ENCODE measurements at places on chromosomes 11 and 22.

DNA sequence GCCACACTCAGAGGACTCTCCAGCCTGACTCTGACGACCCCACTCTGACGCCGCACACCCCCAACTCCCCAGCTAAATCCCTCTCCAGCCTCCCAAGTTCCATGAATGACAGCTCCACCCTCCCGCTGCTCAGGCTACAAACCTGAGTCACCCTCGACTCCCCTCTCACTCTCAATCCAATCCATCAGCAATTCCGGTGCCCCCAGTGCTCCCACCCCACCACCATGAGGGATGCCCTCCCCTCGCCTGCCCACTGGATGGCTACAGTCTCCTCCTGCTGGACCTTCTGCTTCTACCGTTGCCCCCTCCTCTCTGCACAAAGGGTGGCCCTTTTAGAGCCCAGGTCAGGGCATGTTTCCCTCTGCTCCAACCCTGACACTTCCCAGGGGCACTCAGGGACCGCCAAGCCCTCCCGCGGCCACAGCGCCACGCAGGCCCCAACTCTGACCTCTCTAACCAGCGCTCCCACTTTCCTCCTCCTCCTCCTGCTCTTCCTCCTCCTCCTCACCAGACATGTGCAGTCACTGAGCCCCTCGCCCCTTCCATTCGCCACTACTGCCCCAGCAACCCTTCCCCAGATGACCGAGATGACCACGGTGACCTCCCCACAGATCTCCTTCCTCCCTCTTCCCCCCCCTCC is 69.5 kb upstream of the NUP50 start:
- no peak for DNase-seq

- DNase-seq, result no peak
These were observed 509.8 kb upstream of the RAG2 start for GRCh38 chr11:37107831-37108230.

DNA sequence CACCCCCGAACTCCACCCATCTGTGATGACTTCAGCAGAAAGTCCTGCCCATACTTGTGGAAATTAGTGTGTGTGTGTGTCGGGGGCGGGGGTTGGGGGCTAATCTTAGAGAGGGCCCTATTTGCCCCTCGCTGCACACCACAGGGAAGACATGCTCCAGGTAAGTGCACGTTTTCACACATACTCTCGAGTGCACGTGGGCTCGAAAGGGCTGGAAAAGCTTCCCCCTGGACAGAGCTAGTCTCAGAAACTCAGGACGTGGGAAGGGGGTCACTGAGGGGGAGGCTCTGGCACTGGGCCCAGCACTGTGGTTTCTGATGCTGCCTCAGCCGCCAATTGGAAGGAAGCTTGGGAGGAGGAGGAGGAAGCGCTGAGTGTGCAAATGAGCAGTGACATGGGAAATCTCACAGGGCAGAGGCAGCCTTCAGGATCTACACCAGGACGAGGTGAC is 40.7 kb upstream of the CD82 start:
- DNase-seq, result no peak

GRCh38 chr11:45858751-45859398 is 11.6 kb downstream of the CRY2 start:
- no peak for DNase-seq

DNA sequence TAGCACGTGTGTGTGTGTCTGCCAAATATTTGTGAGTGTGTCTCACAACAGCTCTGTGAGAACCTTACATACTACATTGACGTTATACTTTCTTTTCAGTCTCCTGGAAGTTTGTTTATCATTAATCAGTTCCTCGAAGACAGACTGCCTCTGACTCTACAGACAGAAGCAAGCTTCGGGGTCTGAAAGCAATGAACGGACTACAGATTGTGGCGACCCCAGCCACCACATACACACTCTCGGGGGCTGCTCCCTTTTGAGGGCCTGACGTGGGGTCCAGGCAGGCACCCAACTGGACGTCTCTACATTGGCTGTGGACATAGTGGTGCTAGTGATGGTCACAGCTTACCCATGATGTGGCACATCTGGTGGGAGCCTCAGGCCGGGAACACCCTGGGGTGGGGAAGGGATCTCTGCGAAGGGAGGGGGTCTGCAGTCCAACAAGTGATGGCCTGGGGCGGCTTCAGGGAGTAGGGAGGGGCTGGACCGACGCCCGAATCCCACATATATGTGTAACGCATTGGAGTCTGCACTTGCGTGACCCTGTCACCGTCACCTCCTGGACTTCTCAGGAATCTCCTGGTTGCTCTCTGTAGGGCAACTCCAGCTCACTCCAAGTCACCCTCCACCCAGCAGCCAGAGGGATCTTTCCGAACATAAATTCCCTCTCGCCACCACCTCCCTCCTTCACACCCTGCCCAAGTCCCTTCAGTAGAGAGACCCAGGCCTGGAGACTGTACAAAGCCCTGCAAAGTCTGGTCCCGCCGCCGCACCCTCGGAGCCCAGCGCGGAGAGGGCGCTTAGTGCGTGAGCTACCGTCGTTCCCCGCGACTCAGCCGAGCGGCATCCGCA is 30.4 kb upstream of the TRIM29 start:
- no peak for DNase-seq

- DNase-seq, result no peak
These were observed 16.9 kb upstream of the TMPRSS6 start for GRCh38 chr22:37126383-37126782.

GRCh38 chr11:103420593-103420992 is 311.4 kb downstream of the DYNC2H1 start:
- DNase-seq, result no peak

GRCh38 chr22:44721213-44721612 is 19.2 kb downstream of the PRR5 start:
- DNase-seq, result no peak

- DNase-seq, result no peak
These were observed 914.5 kb downstream of the METTL15 start for GRCh38 chr11:29022676-29023075.

- DNase-seq, result peak; percentile 28
These were observed 71.4 kb upstream of the MPEG1 start for GRCh38 chr11:59283825-59284772.

- DNase-seq, result no peak
These were observed 206.3 kb upstream of the BLID start for GRCh38 chr11:122322329-122322728.

GRCh38 chr11:72621008-72621610 is 53.1 kb downstream of the PDE2A start:
- no peak for DNase-seq

DNA sequence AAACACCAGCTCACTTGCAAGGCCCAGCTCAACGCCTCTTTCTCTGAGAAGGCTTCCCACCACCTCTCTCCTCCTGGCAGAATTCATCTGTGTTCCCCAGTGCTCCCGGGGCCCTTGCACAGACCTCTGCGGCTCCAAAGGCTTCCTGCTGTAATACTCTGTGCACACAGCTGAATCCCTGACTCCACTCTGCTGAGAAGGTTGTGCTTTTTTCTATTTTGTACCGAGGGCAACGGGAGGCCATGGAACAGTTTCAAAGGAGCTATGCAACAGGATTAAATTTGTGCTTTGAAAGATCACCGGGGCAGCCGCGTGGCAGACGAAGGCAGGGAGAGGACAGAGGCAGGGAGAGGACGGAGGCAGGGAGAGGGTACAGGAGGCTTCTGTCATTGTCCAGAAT is 49.2 kb upstream of the SYT7 start:
- no peak for DNase-seq

GRCh38 chr11:103077554-103077953 is 14.4 kb downstream of the DCUN1D5 start:
- DNase-seq, result no peak

DNA sequence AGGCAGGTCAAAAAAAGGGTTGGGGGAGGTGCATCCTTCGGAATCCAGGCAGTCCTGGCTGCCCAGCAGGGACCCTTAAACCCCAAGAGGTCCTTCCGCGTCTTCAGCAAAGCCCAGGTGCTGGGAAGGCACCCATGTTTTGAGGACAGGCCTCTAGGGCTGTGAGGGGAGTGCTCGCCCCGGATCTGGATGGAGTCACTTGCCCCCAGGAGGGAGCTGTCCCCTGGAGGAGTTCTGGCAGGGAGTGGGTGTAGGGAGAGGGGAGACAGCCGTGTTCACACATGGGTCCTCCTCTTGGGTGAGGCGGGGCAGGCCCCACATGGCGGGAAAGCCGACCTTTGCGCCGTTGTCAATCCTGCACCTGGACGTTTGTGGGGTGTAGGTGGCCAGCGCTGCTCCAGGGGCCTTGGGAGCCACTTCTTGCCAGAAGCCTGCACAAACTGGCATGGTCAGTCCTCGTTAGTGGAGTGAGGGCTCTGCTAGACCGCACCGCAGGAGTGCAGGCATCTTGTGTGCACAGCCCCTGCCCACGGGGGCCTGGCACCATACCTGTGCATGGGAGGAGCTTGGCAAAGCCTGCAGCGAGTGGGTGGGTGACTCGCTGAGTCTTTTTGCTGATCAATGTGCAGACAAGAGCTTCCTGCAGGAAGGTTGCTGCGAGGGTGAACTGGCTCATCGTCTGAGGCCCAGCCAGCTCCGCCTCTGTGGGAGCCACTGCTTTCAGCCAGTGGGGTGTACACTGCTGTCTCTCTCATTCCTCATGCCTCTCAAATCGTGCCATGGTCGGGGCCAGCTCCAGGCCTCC is 16.0 kb downstream of the PPIL2 start:
- DNase-seq, result no peak

DNA sequence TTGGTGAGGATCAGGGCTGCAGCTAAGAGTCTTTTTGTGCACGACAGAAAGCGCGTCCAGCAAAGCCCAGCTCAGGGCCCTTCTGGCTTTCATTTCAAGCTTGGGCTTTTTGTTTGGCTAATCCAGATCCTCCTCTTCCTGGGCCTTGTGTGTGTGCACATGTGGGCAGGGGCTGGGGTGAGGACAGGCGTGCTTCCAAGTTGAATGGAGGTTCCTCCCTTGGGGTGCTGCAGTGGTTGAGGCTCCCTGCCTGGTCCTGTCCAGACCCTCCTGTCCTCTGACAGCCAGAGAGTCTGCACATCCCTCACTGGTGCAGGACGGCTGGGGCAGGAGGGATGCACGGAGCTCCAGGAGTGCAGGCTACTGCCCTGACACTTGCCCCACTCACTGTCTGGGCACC is 62.0 kb upstream of the NECTIN1 start:
- DNase-seq, result no peak

DNA sequence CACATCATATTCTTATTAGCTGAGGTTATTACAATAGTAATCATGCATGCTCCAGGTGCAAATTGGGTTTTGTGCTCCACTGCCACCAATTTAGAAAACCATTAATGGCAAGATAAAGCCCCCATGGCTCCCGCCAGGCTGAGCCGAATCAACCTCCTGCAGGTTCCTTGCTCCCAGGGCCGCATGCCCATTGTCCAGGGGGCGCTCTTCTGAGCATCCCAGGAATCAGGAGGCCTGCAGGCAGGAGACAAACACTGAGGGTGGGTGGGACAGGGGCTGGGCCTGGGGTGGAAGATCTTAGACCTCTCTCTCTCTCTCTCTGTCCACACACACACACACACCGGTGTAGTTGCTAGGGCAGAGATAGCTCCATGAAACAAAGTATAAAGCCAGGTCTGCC is 57.4 kb downstream of the BUD13 start:
- DNase-seq, result no peak

GRCh38 chr11:70532066-70532440 is 133.7 kb downstream of the CTTN start:
- no peak for DNase-seq

DNA sequence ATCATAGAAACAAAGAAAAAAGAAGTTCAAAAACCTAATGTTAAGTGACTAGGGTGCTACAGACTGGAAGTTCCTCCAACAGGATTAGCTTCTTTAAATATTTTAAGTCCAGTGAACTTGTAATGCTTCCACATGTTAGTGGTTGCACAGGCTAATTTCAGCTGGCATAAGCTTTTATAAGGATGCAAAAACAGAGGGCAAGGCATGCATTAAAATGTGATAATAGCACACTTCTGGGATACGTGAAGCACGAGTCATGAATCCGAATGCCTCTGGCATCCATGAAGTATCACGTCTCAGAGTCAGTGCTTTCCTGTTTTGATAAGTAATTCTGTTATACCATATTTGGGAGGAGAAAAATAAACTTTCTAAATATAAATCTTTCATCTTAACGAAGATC is 106.8 kb downstream of the DCDC1 start:
- DNase-seq, result no peak

DNA sequence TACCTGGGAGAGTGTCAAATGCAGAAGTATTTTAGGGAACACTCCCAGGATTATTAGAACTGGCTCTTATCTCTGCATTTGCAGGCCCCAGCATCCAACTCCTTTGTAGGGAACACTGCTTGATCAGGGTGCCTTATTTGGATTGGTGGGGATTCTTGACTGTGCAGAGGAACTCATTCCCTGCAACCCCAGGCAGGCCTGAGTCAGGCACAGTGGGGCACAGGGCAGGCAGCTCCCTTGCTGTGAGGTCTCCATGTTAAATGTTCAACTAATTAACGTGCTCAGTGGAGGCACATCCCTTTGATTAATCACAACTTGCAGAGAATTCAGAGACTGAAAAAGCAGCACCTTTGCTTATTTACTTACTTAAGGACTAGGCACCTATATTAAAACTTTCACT is 102.3 kb upstream of the TENM4 start:
- DNase-seq, result no peak

DNA sequence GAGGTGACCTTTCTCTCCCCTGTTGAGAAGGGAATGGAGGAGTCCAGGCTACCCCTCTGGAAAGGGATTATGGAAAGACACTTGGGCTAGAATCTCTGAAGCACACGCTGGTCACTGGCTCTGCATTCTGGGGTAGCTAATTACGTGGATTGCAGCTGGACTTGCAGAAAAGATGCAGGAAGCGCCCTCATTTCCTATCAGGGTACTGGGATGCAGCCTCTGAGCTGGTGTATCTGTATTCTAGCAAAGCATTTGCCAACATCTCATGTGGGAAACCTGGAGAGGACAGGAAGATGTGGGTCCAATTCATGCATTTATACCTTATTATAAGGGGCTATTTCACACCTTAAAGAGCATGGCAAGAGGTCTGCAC is 44.3 kb downstream of the CD82 start:
- no peak for DNase-seq

DNA sequence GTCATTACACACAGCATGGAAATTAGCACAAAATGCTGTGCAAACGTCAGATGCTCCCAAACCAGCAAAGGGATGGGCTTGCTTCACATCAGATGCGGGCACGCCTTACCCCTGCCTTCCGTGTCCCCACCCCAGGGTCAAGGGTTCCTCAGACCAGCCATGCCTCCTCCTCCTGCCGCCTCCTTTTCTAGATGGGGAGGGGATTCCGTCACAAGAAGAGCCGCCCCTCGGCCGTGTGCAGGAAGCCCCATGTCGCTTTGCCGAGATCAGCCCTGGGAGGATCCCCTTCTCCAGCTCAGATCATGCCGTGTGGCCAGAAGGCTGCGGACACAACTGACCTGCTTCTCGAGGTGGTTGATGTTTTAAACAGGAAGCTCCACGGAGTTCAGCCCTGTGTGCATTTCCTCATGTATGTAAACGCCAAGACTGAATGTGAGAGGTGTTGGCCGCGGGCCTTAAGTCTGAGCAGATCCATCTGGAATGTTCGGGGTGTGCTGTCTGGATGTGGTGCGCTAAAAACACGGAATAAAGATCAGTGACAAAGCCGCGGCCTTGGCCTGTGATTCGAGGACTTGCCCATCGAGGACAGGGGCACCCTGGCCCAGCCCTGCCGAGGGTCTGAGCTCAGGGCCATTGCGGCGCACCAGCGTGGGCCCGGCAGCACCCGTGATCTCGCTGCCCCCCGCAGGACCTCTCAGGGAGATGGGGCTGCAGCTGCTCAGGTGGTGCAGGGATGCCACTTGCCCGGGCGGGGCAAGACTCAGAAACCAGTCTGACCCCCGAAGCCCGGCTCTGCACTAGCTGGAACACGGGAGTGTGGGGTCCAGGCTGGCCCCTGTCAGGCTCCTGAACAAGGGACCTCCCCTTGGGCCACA is 412.9 kb downstream of the TBC1D22A start:
- DNase-seq, result no peak

Data from activated effector memory CD4-positive, alpha-beta T cell treated with Interleukin-2 at 50 U/mL for 16 hours (primary cell).